NCI-H2029 treated with DMSO at 0.1 percent for 48 hours (cell line): ENCODE measurements at places on chromosomes 13 and 19.

DNA sequence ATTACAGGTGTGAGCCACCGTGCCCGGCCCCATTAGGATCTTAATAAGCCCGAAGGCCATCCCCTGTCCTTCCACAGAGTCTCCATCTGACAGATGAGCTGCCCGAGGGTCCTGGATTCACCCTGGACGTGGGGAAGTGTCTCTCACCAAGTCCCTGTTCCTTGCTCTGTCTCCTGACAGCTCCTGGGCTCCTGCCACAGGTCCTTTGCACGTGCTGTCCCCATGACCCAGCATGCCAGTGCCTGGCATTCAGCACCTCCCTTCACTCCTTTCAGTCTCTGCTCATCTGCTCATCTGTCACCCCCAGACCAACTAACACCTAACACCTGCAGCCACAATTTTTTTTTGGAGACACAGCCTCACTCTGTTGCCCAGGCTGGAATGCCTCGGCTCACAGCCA lies 14.5 kb downstream of the CERS1 start:
- DNase-seq: no peak

GRCh38 chr19:33865306-33865705 lies 68.6 kb downstream of the KCTD15 start:
- no peak for DNase-seq

- DNase-seq: no peak
Observed at GRCh38 chr13:32229443-32229842, 85.7 kb downstream of the ZAR1L start.

- no peak for DNase-seq
Observed at GRCh38 chr13:39451860-39452301, 151.1 kb downstream of the LHFPL6 start.

DNA sequence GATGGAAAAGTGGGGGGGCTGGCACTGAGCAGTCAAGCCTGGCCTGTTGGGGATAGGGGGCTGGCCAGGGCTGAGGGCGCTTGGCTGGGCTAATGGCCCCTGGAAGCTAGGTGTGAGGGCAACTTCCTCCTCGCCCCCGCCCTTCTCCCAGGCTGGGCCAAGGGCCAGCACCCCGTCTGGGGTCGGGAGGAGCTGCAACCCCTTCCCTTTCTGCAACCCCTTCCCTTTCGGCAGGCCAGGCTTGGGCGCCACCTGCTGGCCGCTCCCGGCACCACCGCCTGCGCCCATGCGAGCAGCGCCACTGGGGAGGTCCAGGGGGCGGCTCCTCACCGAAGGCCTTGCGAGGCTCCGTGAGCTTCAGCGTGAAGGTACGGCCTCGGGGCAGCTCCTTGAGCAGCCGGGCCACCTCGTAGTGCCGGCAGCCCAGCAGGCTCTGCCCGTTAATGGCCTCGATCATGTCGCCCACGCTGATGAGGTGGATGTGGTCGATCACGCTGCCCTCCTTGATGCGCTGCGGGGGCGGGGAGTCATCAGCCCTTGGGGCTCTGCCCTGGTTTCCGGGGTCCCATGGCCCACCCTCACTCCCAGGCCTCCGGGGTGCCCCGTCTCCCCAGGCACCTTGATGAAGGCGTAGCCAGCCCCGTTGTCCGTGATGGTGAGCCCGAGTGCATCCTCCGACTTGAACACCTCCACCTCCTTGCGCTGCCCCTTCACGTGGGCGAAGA lies 5.0 kb upstream of the PTGER1 start:
- no peak for DNase-seq

DNA sequence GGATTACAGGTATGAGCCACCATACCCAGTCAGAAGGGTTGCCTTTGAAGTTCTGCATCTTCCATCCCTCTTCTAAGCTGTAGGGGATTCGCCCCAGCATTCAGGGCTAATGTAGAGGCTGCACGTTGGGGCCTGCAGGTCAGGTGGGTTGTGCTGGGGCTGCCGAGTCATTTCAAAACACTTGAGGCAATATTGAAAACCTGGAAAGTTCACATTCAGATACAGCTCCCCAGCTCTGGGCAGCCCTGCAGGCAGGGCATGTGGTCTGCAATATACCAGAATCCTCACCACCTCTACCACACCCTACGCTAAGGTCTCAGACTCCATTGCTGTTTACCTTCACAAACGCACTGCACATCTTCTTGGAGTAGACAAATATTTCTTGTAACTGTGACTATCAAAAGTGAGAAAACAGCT lies 24.6 kb downstream of the CCNE1 start:
- DNase-seq: no peak

GRCh38 chr13:113458253-113459065 lies 5.2 kb upstream of the ADPRHL1 start:
- DNase-seq: no peak

DNA sequence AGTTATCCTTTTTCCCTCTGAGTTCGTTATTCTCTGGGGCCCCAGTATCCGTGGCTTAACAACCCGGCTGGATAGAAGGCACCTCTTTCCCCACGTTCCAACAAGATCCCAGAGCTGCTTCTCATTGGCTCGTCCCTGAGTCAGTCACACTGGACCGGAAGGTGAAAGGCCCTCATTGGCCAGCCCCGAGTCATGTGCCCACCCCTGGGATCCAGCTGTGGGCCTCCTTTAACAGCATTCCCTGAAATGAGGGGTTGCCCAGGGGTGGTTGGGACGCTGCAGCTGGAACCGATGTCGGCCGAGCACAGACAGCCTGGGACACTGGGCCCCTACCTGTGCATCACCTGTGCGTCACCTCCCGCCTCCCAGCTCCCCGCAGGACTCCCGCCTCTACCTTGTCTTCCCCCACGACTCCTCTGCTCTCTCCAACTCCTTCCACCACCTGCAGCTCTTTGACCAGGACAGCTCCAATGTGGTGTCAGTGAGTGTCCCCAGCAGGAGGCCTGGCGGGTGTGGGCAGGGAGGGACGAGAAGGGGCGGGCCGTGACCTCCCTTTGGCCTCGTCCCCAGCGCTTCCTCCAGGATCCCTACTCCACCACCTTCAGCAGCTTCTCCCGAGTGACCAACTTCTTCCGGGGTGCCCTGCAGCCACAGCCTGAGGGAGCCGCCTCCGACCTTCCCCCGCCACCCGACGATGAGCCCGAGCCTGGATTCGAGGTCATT lies 4.3 kb downstream of the TBC1D17 start:
- no peak for DNase-seq

- no peak for DNase-seq
Observed at GRCh38 chr19:45502111-45502510, 3.9 kb downstream of the PPM1N start.

DNA sequence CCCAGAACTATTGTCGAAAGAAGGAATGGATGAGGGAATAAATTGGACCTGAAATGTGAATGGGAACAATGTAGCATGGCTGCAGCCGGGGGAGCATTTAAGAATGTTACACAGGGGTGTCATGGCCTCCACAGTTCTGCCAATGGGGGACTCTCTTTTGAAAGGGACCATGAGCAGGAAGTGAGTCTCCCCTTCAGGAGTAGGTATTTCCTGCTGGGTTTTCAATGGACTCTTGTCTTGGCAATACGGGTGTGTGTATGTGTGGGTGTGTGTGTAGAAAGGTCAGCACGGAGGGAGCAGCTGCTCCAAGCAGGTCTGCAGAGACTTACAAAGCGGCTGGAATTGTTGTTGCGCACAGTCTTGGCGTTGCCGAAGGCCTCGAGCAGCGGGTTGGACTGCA lies 24.4 kb downstream of the MYO1F start:
- no peak for DNase-seq

DNA sequence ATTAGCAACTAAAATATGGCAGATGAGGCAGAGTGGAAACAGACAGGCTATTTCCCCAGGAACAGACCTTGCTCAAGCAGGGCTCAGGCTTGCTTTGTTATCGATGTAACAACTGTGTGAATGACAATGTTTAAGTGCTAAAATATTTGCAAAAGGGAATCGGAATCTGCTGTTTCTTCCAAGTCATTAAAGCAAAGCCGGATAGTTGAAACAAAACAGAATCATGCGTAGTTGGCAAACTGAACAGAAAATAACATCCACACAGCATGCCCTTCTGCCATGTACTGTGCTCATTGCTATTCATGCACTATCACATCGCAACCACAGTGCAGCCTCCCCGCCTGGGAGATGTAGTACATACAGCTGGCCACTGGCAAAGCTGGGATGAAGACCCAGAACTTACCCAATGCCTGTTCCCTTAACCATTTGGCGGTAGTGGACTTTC lies 799.1 kb downstream of the DIAPH3 start:
- no peak for DNase-seq

DNA sequence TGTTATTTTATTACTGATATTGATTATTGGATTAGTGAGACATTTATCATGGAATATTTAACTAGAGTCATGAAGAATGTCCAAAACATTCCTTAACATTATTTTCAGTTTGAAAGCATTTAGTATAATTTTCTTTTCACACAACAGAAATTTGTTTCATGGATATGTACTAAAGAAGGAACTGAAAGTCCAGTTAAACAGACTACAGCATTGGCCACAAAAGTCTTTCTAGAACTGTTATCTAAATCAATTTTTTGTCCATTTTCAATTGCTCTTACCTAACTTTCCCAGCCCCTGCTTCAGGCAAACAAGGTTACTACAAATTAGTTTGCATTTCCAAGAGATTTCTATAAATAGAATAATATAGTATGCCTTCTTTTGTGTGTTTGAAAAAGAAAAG lies 1018.0 kb upstream of the PCDH20 start:
- DNase-seq: no peak

DNA sequence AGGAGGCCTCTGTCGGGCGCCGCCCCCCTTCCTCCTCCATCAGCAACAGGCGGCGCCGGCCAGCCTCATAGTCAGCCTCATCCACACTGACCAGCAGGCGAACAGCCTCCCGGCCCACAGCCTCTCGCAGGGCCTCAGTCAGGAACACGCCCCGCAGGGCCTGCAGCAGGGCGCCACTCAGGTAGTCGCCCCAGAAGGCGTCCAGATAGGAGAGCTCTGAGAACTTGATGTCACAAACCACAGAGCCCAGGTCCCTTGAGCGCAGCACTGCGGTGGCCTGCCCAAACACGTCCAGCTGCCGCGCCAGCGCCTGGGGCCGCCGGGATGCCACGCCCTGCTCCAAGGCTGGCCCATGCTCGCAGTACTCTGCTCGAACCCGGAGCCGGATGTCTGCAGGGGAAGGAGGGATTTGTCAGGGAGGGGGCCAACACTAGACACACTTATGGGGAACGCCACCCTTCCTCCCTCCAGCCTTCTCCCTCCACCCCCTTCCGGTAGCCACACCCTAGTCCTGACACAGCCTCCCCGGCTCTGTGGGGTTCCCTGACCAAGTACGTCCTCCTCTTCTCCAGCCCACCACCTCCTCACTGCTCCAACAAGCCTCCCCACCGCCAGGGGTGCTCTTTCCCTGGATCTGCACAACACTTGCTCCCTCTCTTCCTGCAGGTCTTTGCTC lies 17.9 kb downstream of the DEDD2 start:
- DNase-seq: no peak

GRCh38 chr13:20407759-20408158 lies 117.9 kb downstream of the CRYL1 start:
- no peak for DNase-seq

- DNase-seq: no peak
Observed at GRCh38 chr19:17347361-17347760, 10.0 kb downstream of the GTPBP3 start.

- no peak for DNase-seq
Observed at GRCh38 chr19:23312515-23312914, 62.3 kb upstream of the ZNF724 start.

- no peak for DNase-seq
Observed at GRCh38 chr19:33740811-33741396, 55.8 kb upstream of the KCTD15 start.

DNA sequence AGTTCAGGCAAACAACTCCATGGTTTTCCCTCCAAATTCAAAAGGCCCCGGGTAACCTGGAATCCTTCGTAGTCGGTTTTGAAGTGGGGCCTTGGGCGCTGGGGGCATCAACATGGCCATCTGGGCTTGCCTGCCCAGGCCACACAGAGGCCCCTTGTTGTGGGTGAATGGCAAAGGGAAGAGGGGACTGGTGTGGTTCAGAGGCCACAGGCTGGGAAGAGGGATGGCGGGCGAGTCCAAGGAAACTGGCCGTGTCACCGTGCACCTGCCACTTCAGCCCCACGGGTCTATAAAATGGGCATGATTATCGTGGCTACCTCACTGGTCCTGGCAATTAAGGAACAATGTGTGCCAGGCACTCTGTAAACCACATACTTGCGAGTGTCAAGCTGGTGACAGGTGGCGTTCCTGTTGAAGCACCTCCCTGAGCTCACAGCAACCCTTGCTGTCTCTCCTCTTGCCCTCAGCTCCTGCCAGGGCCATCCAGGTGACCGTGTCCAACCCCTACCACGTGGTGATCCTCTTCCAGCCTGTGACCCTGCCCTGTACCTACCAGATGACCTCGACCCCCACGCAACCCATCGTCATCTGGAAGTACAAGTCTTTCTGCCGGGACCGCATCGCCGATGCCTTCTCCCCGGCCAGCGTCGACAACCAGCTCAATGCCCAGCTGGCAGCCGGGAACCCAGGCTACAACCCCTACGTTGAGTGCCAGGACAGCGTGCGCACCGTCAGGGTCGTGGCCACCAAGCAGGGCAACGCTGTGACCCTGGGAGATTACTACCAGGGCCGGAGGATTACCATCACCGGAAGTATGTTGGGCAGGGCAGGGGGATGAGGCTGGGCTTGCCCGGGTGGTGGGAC lies 1.3 kb downstream of the LSR start:
- DNase-seq: peak; percentile 53

DNA sequence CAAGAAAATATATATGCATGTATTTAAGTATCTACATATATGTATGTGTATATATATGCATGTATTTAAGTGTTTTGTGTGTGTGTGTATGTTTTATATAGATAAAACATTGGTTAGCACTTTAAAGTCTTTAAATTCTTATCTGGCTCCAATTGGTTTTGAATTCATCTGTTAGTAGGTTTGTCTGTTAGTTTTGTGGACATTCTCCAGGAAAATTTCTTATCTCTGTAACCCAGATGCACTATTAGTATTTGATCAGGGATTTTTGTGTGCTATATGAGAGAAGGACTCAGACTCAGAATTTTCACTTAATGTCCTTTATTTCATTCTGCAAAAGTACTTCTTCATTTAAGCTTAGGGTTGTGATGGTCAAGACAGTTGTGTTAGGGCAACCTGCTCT lies 103.1 kb downstream of the ITGBL1 start:
- no peak for DNase-seq

DNA sequence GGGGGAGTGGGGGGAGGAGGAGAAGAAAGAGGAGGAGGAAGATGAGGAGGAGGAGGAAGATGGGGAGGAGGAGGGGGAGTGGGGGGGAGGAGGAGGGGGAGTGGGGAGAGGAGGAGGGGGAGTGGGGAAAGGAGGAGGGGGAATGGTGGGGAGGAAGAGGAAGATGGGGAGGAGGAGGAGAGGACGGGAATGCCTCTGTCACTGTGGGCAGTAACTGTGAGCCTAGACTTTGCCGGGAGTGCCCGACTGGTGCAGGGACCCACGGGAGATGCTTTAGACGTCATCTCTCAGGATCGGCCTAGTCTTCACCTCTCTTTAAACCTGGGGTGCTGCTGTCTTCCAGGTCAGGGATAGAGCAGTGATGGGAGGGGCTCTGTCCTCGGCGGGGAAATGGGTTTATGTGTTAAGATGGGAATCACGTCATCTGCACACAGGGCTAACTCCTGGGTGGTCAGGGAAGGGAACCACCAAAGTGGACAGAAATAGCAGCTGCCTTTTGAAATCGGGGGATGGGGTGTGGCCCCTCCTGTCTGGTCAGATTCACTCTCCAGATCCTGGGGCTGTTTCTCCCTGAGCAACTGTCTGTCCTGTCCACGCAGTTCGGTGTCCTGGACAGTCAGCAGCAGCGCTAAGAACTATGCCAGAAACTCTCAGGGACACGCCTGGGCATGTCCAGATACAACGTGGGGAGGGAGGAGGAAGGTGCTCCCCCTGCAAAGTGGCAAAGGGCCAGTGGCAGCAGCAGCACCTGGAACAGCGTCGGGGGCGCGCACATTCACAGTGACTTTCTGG lies 26.9 kb downstream of the GAS6 start:
- no peak for DNase-seq

- no peak for DNase-seq
Observed at GRCh38 chr13:113202912-113203311, 5.6 kb downstream of the PCID2 start.
